Neuronal stem cell (in vitro differentiated cells): ENCODE measurements at places on chromosomes 1 and 21.
A peak's percentile ranks its signal among the peaks of the same experiment; 100 is the strongest.

GRCh38 chr1:109266965-109267364, 16.0 kb downstream of the PSRC1 start:
- DNase-seq = no peak

DNA sequence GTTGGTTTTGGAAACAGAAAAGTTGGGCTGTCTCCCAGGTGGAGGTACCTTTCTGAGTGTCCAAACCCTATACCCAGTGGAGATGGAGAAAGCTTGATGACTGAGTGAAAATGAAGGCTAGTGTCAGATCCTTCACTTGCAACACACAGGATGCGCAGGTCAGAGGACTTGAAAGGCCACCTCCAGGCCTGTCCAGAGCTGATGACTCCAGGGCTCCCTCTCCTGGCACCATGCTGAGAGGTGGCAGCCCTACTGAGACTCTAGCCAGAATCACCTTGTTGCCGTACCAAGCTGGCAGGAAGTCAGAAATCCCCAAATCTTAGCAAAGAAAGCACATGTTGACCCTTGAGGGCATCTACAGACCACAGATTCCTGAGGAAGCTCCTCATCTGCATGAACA, 16.4 kb downstream of the KNCN start:
- no peak for DNase-seq

GRCh38 chr1:31768407-31768907, 4.3 kb upstream of the ADGRB2 start:
- no peak for DNase-seq

DNA sequence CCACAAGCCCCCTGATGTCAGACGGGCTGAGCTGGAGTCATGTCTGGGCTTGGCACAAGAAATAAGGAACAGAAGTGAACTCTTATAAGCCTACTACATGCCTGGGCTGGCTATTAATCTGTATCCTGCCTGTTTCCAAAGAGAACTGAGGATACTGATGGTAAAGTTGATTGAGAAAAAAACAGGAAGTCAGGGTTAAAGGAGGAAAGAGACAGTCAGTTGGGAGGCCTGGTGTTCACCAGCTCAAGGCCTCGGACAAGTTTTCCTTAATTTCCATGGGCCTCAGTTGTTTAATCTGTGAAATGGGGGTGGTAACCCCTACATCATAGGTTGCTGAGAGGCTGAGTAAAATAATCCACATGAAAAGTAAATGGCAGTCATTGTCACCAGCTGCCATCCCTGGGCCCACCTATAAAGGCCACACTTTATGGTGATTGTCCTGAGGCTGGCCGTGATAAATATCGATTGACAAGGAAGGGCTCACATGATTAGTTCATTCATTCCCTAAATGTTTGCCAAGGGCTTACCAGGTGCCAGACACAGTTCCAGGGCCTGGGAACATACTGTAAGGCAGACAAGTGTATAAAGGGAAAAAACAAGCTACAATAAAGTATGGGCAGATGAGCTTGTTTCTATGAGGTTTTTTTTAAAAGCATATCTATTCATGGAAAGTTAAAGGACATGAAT, 2.8 kb downstream of the ALDH4A1 start:
- no peak for DNase-seq

DNA sequence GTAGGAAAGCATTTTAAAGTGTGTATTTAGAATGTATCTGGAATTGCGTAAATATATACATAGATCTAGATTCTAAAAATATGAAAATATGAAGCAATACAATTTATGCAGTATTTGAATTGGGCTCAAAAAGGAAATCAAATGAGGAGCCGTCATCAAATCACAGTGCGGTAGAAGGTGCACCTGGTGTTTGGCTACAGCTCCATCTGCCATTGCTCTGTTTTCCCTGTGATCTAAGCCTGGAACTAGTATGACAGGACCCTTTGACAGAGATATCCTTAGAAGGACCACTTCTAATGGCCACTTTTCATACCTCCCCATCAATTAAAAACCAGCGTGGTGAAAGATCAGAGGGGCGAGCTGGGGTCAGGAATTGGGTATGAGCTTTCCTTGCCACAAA, 202.6 kb downstream of the NFIA start:
- DNase-seq = no peak

DNA sequence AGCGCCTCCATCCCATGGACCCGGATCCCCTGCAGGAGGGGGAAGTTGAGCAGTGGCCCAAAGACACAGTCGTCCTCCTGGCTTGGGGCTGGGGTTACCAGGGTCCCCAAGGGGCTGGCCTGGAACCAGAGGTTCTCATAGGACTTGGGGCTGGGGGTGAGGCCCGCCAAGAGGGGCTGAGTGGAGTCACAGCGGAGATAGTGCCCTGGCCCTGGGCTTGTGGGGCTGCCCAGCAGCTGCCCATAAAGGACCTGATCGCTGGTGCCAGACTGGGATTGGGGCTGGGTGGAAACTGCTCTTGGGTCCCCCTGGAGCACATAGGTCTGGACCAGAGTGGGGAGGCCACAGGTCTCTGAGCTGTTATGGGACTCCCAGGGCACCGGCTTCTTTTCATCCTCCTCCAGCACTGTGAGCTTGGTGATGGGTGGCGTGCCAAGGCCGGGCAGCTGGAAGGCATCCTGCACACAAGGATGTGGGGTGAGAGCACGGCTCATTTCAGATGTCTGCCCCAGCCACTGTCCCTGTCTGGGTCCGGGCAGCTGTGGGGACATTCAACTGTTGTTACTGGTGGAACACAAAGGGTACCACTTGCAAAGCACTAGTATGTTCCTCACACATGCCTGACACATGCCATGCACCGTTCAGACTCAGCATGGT, 2.3 kb upstream of the MRPS15 start:
- DNase-seq = no peak

- no peak for DNase-seq
Measured at GRCh38 chr1:53967409-53968124, 21.4 kb downstream of the LRRC42 start.

DNA sequence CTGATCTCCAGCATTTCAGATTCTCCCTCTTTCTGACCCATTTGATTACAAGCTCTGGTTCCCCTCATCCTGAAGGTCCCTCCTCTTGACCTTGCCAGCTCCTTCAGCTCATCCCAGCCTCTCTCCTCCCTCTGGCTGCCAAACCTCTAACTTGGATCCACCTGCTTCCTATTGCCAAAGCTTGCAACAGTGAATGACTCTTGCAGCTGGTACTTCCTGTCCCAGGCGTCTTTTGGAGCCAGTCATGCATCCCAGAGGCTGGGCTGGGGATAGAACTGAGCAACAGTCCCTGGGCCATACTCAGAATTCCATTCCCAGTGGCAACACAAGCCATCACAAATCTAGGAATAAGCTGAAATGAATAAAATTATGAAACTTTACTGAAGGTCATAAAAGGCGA, 27.7 kb upstream of the SPOCD1 start:
- no peak for DNase-seq

DNA sequence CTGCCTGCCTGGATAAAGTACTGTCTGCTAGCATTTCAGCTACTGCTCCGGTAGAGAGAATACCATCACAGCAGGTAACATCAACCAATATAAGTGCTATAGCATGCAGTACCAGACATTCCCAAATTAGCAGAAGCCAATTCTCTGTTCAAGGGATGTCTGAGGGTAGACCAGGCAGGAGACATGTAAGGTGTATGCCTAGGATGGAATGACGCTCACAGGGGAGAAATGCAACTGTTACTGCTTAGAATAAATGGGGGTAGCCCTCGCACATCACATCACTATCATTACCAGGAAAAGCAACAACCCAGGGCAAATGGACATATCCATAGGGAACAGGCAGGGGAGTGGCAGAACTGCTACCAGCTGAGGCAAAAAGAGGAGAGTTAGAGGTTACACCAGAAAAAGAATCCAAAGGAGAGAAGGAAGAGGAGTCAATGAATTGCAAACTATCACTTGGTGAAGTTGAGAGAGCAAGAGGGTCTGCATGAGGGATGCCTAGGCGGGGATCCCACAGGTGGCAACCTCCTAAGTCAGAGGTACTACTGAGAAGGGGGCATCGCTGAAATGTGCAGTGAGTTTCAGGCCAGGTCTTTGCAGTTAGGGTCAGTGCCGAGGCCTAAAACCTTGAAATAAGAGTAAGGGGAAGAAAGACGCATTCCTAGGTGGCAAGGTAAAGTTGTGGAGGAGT, 1.1 kb downstream of the UBE2Q1 start:
- no peak for DNase-seq

- DNase-seq = no peak
Measured at GRCh38 chr1:201419746-201420607, 1.6 kb downstream of the TNNI1 start.

GRCh38 chr21:45286671-45287437, 841 bp downstream of the POFUT2 start:
- peak; percentile 64 for DNase-seq

GRCh38 chr1:234934611-234935033, 194.0 kb downstream of the TOMM20 start:
- DNase-seq = no peak

DNA sequence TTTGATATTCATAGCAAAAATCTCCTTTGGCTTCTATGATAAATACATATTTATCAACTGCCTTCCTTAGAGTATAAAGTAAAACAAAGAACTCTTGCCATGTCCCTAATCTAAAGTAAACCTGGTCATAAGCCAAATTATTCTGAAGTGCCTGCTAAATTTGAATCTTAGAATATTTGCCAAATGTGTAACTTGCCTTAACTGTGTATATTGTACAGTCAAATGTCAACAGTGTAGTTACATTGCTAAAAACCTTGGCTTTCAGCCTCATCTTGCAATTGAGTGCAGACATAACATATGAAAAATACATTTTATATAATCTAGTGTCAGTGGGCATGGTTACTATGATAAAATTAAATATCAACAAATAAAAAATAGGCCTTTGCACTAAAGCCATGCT, 583.4 kb upstream of the ADAMTS5 start:
- no peak for DNase-seq
